ENCODE measurements at places on chromosomes 2 and 18.

DNA sequence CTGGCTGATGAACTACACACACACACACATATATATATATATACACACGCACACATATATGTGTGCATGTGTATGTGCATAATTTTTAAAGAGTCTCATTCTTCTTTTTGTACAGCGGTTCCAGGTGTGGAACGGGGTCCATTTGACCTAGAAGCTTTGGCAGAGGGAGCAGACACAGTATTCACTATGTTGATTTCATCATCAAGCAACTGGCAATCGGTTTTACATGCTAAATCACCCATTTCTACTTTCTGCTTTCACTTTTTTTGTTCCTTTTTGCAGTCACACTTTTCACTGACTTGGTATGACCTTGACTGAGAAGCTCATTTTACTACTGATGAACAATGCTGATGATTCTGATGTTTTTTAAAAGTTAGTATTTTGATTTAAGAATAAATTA lies 63.0 kb upstream of the PGAP1 start:
- no peak overlapping the region for H3K4me3 ChIP-seq
- H3K27me3 ChIP-seq = no peaks in the 10 kb centered on the region
- no peak for DNase-seq
- no peaks in the 10 kb centered on the region for H3K36me3 ChIP-seq

- no peak overlapping the region for H3K4me3 ChIP-seq
- no peak overlapping the region for H3K27ac ChIP-seq
- peaks cover 29% of the 10 kb centered on the region for H3K4me1 ChIP-seq
- no peak for DNase-seq
These were observed 10.5 kb upstream of the UGP2 start for GRCh38 chr2:63831176-63831575.

DNA sequence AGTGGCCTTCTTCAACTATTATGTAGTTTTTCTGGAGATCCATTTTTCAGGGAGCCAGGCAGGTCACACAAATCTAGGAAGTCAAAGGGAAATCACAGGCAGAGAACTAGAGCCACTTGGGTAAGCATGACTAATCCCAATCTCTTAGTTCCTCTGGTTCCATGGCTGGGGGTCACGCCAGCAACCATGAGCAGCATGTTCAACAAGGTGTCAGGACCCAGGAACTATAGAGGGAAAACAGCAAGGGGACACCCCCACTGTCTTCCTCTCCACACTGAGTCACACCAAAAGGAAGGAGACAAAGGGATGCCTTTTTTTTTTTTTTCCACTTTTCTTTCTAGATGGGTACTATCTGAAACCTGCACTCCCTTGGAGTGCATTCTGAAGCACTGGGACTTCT lies 250.9 kb downstream of the OTX1 start:
- H3K27ac ChIP-seq = no peak overlapping the region
- DNase-seq = no peak
- no peaks in the 10 kb centered on the region for H3K4me1 ChIP-seq
- H3K36me3 ChIP-seq = peaks cover 67% of the 10 kb centered on the region

- H3K4me3 ChIP-seq = no peak overlapping the region
- H3K36me3 ChIP-seq = 0 out of 2 replicates have a peak, but pooled peaks cover 2% of the 10 kb centered on the region
- DNase-seq = no peak
- no peaks in the 10 kb centered on the region for H3K4me1 ChIP-seq
- H3K27me3 ChIP-seq = no peaks in the 10 kb centered on the region
These were observed 111.4 kb downstream of the THNSL2 start for GRCh38 chr2:88281302-88282217.

DNA sequence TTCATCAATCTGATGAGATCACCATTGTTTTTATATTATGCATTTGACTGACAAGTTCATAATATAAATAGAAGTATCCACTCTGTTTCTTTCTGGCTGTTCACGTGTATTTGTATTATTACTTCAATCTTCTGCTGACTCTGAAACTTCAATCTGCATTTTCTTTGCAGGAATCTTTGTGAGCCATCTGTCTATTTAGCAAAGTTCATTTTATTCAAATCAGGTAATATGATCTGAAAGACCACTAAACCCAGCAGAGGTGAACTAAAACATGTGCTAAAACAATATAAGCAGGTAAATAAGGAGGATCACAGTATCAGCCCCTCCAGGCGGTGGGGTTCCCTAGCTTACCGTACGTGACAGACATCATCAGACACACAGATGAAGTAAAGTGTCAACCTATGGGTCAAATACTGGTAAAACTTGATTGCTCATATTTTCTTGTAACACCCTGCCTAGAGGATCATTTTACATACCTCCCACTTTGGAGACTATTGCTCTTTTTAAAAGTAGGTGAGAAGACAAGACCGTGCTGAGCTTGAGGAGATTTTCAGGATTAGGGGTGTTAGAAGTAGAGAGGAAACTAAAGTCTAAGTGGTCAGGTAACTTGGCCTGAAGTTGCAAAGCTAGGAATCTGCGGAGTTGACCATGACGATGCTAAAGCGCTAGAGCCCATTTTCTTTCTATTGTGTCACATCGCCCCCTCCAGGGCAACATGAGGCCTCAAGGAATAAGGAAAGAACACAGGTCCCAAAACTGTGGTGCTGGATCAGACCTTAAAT lies 9.0 kb downstream of the DTNB start:
- DNase-seq = peak; percentile 69
- H3K4me3 ChIP-seq = no peak overlapping the region
- H3K27me3 ChIP-seq = no peaks in the 10 kb centered on the region
- H3K27ac ChIP-seq = peak overlapping the region; percentile 68
- H3K36me3 ChIP-seq = no peaks in the 10 kb centered on the region

DNA sequence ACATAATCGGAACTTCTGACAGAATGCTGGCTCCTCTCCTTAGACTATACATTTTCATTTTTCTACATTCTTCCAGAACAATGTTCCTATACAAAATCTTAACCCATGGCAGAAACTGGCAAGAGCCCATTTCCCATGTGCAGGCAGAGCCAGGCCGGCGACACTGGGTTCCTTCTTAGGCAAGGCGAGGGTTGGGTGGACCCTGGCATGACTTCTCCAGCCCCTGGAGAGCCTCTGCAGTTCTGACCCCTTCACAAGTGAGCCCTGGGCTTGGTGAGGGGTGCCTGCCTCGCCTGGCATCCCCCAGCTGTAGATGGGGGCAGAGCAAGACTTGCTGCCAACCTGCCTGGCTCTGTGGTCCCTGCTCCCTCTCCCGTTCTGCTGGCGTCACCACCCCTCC lies 5.0 kb downstream of the GYPC start:
- no peaks in the 10 kb centered on the region for H3K36me3 ChIP-seq
- peaks cover 37% of the 10 kb centered on the region for H3K4me1 ChIP-seq
- no peak overlapping the region for H3K27ac ChIP-seq
- no peak for DNase-seq

DNA sequence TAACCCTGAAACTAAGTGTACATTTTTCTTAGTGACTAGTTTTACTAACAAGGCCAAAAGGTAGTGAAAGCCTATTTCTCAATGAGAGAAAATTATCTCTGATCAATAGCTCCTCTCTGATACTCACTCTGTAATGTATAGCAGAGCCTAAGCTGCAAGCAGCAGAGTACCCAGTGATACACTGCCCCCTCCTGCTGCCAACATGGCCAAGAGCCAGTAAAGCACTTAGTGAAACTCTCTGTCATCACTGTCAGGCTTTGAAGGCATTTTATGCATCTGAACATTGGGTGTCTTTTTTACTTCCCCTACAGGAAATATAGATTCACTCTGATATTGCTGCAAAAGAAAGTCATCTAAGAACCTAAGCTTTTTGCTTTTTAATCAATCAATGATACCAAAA lies 784.1 kb upstream of the CDH7 start:
- H3K27me3 ChIP-seq = no peaks in the 10 kb centered on the region
- no peak overlapping the region for H3K27ac ChIP-seq
- H3K4me1 ChIP-seq = peaks cover 6% of the 10 kb centered on the region
- DNase-seq = peak; percentile 33
- no peaks in the 10 kb centered on the region for H3K36me3 ChIP-seq
- H3K4me3 ChIP-seq = no peak overlapping the region

Measured in WTC11 (cell line).